ENCODE measurements at places on chromosomes 13 and 19.

DNA sequence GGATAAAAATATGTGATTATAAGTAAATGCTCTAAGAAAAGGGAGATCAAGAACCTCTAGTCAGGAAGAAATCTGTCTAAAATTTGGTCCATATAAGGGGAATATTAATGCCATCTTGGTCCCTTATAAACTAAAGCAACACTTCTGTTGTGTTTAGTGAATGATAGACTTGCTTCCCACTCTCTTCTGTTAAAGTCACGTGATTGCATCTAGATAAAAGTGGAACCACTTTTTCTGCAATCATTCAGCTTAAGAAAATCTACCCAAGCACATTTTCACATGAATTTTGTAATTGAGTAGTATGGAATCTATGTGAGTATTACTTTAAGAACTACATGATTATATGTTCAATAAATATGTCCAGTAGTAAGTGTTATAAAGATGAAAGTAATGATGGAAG is 782.9 kb upstream of the MIR17HG start:
- no peaks in the 10 kb centered on the region for H3K4me1 ChIP-seq
- no peak for DNase-seq
- no peak overlapping the region for H3K4me3 ChIP-seq
- H3K27me3 ChIP-seq = no peaks in the 10 kb centered on the region

DNA sequence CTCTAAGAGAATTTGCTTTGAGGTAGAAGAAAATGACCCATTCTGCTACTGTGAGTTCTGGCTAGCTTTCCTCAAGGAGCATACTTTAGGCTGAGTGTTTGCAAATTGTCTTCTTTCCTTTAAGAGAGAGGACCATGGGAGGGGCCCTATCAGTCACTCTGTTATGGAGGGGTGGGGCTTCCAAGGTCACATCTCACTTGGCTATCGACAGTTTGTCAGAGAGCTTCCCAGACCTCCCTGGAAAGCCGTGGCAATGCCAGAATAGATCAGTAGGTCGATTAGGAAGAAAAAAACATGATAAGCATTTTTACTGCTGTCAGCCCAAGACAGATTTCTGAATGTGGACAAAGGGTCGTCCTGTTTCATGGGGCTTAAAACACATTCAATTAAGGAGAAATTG is 93.3 kb downstream of the OXGR1 start:
- DNase-seq = no peak
- no peaks in the 10 kb centered on the region for H3K4me1 ChIP-seq
- H3K4me3 ChIP-seq = no peak overlapping the region
- no peak overlapping the region for H3K27ac ChIP-seq
- no peaks in the 10 kb centered on the region for H3K36me3 ChIP-seq

GRCh38 chr13:21911646-21912298 is 240.9 kb downstream of the FGF9 start:
- no peak for DNase-seq
- no peak overlapping the region for H3K4me3 ChIP-seq
- H3K27me3 ChIP-seq = no peaks in the 10 kb centered on the region
- no peak overlapping the region for H3K27ac ChIP-seq

DNA sequence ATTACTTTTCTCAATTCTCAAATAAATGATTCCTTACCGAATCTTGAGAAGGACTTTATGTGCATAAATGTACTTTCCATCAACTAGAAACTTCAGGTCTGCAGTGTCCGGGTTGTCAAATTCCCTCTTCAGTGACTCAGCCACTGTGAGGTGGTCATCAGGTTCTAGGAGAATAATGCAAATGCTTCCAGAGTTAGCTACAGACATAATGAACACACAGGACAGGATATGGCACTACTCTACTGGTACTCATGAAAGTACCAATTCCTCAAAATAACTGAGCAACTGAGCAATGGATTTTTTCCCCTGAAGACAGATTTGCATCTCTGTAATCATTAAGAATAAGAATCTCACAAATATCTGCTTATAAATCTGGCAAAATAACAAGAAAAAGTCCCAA is 31.2 kb downstream of the RCBTB2 start:
- no peaks in the 10 kb centered on the region for H3K36me3 ChIP-seq
- no peak overlapping the region for H3K4me3 ChIP-seq
- H3K27me3 ChIP-seq = no peaks in the 10 kb centered on the region
- DNase-seq = no peak
- peaks cover 3% of the 10 kb centered on the region for H3K4me1 ChIP-seq

GRCh38 chr13:111262281-111262680 is 58.2 kb upstream of the TEX29 start:
- no peaks in the 10 kb centered on the region for H3K27me3 ChIP-seq
- no peaks in the 10 kb centered on the region for H3K4me1 ChIP-seq
- no peak overlapping the region for H3K4me3 ChIP-seq
- H3K36me3 ChIP-seq = no peaks in the 10 kb centered on the region

Data from A673 (cell line).